ENCODE measurements at places on chromosomes 1 and 21.
A peak's percentile ranks its signal among the peaks of the same experiment; 100 is the strongest.

DNA sequence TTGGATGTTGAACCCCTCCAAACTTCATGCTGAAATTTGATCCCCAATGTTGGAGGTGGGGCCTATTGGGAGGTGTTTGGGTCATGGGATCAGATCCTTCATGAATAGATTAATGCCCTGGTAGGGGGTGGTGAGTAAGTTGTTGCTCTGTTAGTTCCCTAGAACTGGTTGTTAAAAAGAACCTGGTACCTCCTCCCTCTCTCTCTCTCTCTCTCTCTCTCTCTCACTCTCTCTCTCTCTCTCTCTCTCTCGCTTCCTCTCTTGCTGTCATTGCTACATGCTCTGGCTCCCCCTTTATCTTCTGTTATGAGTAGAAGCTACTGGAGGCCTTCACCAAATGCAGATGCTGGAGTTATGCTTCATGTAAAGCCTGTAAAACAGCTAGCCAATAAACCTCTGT, 498.2 kb upstream of the NR5A2 start:
- no peak for DNase-seq

DNA sequence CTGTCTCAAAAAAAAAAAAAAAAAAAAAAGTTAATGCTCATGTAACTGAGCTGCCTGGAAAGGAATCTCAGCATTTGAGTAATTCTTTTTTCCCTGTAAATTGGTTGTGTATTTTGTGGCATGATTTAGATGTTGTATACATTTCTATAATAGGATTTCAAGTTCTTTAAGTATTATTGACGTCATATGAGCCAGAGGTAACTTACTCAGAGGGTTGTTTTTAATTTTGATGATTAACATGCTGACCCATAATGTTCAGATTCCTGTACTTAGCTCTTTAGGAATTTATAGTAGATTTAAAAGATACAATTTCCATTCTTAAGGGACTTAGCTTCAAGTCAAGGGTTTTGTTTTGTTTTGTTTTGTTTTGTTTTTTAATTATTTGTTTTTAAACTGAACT, 120.4 kb downstream of the CACHD1 start:
- DNase-seq = no peak

- no peak for DNase-seq
These were observed 24.7 kb upstream of the ADGRB2 start for GRCh38 chr1:31788825-31789256.

DNA sequence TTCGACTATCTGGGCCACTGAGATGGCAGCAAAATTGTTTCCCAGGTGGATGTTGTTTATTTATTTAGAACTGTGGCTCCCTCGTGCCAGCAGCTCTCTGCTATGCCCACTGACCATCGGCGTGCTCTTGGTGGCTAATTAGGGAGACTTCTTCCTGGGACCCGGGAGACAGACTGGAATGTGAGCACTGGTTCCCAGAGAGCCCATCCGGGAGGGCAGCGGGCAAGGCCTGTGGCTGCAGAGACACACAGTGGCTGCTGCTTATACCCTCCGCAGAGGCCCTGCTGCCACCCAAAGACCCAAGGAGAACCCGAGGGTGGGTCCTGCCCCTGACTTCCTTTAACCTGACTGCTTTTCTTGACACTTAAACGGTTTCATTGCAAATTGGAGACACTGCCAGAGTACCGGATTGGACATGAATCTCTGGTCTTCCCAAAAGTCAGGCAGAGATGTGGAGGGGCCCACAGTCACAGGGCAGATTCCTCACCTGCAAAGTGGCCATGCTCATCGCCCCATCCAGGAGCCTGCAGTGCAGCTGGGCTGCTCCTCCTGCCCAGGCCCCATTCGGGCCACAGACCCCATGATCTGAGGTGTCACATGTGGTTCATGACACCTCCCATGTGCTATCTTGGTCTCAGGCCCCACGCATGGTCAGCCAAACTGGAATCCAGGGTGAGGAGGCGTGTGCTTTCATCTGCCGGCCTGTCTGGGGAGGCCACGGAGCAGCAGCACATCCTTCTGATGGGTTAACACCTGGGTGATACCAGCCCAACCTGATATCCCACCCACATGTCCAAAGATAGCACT, 5.7 kb upstream of the MATN1 start:
- no peak for DNase-seq

DNA sequence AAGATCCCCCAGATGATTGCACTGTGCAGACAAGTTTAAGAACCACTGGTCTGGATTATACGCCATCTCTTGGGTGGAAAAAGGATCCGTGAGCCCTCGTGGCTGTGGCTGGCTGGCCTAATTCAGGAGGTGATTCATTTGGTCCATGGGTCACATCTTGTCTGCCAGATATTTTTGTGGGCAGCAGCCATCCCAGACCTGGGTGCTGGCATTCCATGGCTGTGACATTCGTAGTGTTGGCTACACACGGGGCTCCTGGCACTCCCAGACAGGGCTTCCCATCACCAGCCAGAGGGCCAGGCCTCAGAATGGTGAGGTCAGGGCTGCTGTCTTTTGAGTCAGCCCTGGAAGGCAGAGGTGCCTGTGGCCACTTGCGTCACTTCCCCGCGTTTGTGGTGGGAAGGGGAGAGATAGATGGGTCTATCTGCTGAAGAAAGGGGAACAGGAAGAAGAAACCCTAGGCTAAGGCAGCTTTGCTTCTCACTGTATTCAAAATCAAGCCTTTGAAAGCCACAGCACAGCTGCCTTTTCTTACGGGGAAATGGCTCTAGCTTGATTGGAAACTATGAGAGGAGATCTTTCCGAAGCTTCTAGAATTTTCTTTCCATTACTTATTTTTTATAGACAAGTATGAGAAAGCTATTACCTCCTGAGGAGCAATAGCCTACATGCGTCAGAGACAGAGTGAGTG, 32.4 kb downstream of the EIF2D start:
- peak; percentile 85 for DNase-seq

DNA sequence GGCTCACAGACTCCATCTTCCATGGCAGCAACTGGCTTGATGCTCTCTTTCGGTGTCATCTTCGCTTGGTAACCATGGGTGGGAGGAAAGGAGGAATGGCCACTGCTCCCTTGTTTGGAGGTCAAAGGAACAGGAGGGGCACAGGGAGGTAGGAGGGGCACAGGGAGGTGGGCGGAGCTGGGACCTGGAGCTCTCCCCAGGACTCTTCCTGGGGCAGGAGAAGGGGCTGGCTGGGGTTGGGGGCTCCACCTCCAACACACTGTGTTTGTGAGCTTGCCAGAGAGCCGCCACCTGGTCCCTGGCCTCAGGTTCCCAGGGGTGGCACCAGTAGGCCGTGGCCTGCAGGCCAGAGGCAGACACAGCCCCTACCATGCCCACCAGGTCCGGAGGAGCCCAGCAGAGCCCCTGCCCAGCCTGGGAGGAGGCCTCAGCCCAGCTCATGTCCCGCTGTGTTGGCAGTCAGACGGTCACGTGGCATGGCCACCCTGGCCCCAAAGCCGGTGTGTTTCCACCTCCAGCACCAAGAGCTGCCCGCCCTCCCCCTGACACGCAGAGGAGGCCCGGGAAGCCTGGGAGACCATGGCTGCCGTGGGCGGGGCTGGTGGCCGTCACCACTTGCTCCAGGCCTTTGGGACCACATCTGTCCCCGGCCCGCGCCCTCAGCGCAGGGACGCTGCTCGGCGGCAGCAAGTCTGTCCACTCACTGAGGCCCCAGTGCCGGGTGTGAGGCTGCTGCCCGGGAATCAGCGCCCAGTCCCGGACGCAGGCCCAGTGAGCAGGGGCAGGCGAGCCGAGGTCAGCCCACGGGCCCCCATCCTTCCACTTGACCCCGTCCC, 73.9 kb downstream of the MORN1 start:
- DNase-seq = no peak

GRCh38 chr1:153288634-153289275, 24.0 kb downstream of the PGLYRP3 start:
- DNase-seq = no peak

DNA sequence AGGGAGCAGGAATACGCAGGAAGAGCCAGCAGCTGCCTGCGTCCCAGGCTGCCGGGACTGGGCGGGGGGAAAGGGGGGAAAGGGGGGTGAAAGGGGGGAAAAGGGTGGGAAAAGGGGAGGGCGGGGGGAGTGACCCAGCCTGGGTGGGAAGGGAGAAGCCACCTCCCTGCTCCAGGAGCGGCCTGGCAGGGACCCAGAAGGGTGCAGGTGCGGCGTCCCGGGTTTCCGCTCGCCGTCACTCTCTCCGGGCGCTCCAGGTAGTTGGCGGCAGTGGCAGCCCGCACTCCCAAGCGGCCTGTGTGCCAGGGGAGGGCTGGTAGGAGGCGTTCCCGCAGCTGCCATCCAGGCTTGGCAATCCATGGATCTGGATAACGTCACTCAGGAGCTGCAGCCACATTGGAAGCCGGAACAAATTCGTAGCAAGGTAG, 141.0 kb upstream of the NGF start:
- no peak for DNase-seq

DNA sequence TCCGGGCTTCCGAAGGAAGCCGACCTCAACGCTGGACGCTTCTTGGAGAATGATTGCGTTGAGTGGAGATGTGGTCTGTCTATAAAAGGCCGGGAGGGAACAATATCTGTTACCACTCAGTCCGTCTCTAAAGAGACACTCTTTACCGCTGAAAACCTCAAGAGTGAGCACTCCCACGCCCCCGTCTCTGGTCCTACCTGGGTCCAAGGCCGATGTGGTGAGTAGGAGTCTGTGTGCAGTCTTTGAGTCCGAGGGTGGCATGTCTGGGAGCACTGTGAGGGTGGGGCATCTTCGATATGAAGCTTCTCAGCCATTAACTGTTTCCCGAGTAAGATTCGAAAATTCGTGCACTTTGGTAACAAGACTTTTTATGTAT, 576 bp downstream of the ZFP69 start:
- DNase-seq = no peak

GRCh38 chr1:8604041-8604945, 213.1 kb downstream of the RERE start:
- no peak for DNase-seq

GRCh38 chr1:64912191-64912590, 54.2 kb downstream of the JAK1 start:
- no peak for DNase-seq

- no peak for DNase-seq
These were observed 55.3 kb downstream of the RRAGC start for GRCh38 chr1:38804062-38804886.

GRCh38 chr1:209319549-209319948, 264.0 kb upstream of the CAMK1G start:
- no peak for DNase-seq

- no peak for DNase-seq
These were observed 3.8 kb upstream of the ATP6V1G3 start for GRCh38 chr1:198544265-198544664.

GRCh38 chr1:45033356-45033755, 21.3 kb downstream of the UROD start:
- DNase-seq = no peak

- no peak for DNase-seq
These were observed 228.8 kb downstream of the PBX1 start for GRCh38 chr1:164787834-164788231.

- no peak for DNase-seq
These were observed 1.4 kb downstream of the LAD1 start for GRCh38 chr1:201397675-201398074.

GRCh38 chr21:38841472-38841871, 35.7 kb downstream of the ETS2 start:
- no peak for DNase-seq

- no peak for DNase-seq
These were observed 33.5 kb downstream of the EPHA2 start for GRCh38 chr1:16122350-16122881.

- no peak for DNase-seq
These were observed 8.9 kb downstream of the CAMTA1 start for GRCh38 chr1:6794164-6794563.
